Spleen (tissue), 13 donors: ENCODE measurements at places on chromosomes 4 and X. TPM values are rescaled to one million over a fixed set of nuclear protein-coding genes. Genes with fewer than 3 reads are reported as not detected.

The HS6ST2 gene
- total RNA-seq, result not detected

The ANTXR2 gene
- 43.3 TPM for total RNA-seq

The RTL3 gene
- not detected for total RNA-seq

The NUDT11 gene
- 0.36 TPM for total RNA-seq

The CCDC149 gene
- 12.8 TPM for total RNA-seq

The NAP1L3 gene
- total RNA-seq, result 6.6 TPM

The ARSJ gene
- total RNA-seq, result 0.26 TPM

The ZFP92 gene
- total RNA-seq, result 2.4 TPM

The UGT2B7 gene
- total RNA-seq, result not detected

The GPC4 gene
- total RNA-seq, result 5.9 TPM

The RNF113A gene
- 27.5 TPM for total RNA-seq

The MAGEE1 gene
- 4.0 TPM for total RNA-seq

The RPS6KA6 gene
- total RNA-seq, result 0.88 TPM

The YY2 gene
- total RNA-seq, result 5.1 TPM

The WNK3 gene
- 1.1 TPM for total RNA-seq

The TLL1 gene
- total RNA-seq, result 0.91 TPM

The GLRA3 gene
- total RNA-seq, result 0.06 TPM

The TMSB15B gene
- 4.1 TPM for total RNA-seq

DNA sequence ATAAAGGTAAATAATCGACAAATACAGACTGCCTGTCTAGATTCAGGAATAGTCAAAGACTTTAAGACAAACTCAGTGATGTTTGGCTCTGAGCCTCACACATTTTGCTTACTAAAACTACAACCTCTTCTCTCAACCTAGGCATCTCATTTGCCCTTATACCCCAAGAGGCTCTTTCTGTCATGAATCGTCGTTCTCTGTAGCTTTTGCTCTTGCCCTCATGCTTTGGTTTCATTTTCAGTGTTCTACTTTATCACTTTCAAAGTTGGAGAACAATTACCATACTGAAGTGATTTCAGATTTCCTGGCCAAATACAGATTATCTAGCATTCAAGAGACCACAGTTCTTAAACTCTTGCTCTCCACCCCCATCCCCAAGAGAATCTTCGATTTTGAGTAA is 114.1 kb upstream of the RAP2C start:
- no peak for DNase-seq

DNA sequence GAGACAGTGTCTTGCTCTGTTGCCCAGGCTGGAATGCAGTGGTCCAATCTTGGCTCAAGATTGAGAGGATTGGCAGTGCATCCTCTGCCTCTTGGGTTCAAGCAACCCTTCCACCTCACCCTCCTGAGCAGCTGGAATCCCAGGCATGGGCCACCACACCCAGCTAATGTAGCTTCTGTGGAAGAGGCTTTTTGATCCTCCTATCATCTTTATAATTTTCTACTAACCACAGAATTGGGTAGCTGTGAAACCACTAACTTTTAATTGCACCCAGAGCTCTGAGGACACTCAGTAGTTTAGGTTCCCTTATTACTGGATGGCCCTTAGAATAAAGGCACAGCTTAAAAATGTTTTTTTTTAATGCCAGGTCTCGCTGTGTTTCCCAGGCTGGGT is 8.9 kb upstream of the AGA start:
- no peak for DNase-seq

DNA sequence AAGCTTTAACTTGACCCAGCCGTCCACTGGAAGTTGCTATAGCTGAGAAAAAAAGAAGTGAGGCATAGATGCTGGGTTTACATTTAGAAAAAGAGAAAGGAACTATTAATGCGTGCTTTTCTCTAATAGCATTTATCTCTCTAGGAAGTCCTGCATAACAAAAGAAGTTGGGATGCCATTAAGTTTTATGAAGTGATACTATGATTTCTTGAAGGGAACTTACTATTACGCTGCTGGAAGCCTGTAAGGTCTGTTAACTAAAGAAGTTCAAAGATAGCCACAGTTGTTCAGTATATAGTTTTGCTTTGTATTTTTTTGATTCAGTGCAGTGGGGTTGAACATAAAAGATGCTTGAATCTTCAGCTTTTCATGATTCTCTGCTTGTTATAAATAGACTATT is 203.4 kb downstream of the CCSER1 start:
- no peak for DNase-seq

- DNase-seq, result no peak
These were observed 231.7 kb downstream of the FBXW7 start for GRCh38 chr4:152304220-152304619.

DNA sequence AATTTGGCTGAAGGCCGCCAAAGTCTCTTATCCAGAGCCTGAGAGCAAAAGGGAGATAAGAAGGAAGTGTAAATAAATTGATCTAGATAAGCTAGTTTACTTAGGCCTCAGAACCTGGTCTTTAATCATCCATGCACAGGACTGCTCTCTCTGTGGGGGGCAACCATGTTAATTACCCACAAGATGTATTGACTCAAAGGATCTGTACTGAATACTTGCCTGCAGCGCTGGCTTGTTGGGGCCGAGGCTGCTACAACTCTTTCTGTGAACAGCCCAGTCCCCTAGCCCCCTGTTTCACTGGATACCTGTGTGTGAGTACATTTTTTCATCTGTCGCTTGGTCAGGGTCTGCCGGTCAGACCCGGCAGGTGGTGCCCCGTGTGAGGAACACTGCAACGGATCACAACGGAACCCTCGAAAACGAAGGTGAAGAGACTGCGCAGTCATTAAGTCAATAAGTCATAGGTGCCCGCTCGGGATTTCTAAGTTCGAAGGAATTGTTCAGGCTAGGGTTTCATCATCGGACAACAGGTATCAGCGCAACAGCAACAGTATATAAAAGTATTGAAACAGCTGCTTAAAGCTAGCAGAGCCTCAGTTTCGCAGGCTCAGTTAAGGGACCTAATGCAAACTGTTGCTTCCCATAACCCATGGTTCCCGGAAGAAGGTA is 8.3 kb downstream of the MAGEA11 start:
- DNase-seq, result no peak

GRCh38 chr4:168955674-168956073 is 54.4 kb downstream of the CBR4 start:
- DNase-seq, result no peak

DNA sequence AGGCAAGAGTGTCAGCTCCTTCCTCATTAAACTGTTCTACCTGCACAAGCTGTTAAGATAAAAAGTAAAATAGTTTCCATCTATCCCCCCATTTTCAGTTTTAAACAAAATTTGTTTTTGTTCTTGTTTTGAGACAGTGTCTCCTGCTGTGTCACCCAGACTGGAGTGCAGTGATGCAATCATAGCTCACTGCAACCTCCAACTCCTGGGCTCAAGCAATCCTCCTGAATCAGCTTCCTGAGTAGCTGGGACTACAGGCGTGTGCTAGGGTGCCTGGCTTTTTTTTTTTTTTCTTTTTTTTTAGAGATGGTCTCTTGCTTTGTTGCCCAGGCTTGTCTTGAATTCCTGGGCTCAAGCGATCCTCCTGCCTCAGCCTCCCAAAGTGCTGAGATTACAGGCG is 105.4 kb downstream of the HS6ST2 start:
- no peak for DNase-seq

- no peak for DNase-seq
These were observed 81.6 kb downstream of the WDR19 start for GRCh38 chr4:39263895-39264294.

- DNase-seq, result no peak
These were observed 366.3 kb upstream of the CXorf51A start for GRCh38 chrX:147180886-147181285.

DNA sequence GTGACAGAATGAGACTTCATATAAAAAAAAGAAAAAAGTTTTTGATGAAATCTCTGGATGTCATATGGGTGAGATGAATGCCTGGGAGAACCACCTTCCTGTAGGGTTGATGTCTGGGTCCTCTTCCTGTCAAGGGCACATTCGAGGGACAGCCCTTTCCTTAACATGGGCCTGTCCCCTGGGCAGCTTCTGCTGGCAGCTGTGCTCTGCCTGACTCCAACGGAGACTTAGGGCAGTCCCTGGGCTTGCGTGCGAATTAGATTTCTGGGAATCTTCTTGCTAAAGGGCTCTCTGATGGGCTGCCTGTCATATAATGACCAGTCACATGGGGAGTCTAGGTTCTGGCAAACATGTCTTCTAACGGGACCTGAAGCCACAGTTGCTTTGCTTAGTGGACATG is 40.7 kb downstream of the TNIP2 start:
- DNase-seq, result no peak

- DNase-seq, result no peak
These were observed 210.8 kb downstream of the MGST2 start for GRCh38 chr4:139876337-139876941.

DNA sequence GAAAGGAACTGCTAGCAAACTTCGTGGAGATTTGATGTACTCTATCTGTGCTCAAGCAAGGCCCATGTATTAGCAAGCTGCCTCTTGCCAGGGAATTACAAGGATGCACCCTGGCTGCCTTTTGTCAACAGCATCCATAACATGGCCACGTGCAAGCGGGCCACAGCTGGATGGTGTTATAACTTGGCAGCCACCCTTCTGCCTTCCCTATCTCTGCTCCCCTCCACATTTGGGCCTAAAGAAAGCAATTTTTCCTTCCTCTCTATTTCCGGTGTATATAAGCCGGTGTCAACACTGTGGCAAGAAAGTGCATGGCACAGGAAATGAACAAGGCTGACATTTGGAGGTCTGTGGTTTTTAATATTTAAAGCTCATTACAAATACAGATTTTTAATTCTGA is 94.8 kb downstream of the CLNK start:
- DNase-seq, result no peak

DNA sequence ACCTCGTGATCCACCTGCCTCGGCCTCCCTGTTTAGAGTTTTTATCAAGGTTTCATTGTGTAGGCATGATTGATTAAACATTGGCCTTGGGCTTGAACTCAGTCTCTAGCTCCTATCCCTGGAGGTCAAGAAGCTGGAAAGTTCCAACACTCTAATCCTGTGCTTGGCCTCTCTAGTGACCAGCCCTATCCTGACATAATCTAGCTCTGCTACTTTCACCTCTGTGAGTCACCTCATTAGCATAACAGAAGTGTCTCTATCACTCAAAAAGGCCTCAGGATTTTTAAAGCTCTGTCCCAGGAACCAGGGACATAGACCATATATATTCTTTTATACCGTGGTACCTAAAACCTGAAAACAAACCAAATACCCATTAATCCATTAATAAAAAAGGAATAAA is 377.5 kb downstream of the CENPC start:
- no peak for DNase-seq

GRCh38 chr4:38764277-38764676 is 18.5 kb downstream of the TLR10 start:
- DNase-seq, result no peak

DNA sequence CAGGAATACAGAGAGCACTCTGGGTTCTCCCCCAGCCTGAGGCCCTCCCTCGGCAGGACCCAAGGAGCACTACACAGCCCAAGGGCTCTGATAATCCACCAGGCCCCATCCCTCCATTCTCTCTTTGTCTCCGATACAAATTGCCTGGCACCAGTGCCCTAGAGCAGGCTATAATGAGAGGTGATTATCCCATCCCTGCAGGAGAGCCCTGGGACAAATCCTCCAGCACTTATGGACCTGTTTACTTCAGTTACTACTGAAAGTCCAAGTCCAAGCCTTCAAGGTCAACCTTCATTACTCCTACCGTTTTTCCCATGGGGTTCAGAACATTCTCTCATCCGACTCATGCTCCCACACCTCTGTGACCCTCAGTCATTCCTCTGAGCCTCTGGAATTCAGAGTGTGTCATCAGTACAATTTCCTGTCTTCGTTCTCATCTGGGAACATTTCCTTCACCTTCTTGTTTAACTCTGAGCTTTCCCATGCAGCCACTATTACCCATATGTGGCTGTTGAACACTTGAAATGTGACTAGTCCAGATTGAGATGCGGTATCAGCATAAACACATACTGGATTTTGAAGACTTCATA is 299.0 kb downstream of the RAPGEF2 start:
- no peak for DNase-seq

DNA sequence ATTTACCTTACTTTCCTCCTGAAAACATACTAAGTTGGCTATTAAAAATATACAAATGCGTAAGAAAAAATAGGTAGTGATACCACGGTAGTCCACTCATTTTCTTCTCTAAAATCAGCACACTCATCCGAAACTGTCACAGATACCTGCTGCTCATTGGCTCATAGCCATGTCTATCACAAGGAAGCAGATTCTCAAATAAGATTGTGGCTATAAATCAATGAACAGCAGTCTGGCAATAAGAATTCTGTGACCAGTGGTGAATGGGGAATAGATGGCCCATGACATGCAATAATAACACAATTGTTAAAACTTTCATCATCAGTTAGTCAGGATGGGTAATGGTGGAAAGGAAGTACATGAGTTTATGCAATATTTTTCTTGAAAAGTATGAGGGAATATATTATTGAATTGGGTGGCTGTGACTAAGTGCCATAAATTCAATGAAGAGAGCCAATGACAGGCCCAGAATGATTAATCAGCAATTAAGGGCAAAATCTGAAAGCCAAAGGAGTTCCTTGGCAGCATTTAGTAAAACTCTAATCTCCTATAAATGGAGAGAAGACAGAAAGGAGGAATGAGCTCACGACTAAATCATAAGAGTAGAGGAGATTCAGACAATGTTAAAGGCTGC is 202.3 kb upstream of the NEIL3 start:
- DNase-seq, result no peak

GRCh38 chr4:52713456-52713937 is 37.7 kb downstream of the ERVMER34-1 start:
- DNase-seq, result no peak

GRCh38 chr4:173270312-173271027 is 63.7 kb downstream of the HMGB2 start:
- no peak for DNase-seq

GRCh38 chr4:6990661-6991060 is 52.5 kb upstream of the TADA2B start:
- DNase-seq, result no peak

DNA sequence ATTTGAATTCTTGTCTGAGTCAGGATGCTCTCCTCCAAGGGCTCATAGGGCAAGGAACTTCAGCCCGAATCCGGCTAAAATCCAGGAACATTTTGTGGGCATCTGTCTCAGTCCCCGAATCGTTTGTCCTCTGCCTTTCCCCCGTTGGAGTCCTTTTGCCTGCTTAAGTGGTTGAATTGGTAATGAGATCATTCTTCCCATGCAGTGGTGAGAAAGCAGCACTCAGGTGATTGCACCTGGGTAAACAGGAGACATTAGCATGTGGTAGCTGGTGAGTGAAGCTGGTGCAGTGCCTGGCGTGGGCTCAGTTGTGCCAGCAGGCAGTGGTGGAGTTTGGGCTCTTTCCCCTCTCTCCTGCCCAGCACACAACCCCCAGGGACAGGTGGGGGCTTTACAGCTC is 61.9 kb upstream of the MTM1 start:
- no peak for DNase-seq

GRCh38 chrX:65686236-65686635 is 18.8 kb downstream of the MSN start:
- DNase-seq, result no peak
